ENCODE measurements at places on chromosomes 5 and 9.
A peak's percentile ranks its signal among the peaks of the same experiment; 100 is the strongest.

DNA sequence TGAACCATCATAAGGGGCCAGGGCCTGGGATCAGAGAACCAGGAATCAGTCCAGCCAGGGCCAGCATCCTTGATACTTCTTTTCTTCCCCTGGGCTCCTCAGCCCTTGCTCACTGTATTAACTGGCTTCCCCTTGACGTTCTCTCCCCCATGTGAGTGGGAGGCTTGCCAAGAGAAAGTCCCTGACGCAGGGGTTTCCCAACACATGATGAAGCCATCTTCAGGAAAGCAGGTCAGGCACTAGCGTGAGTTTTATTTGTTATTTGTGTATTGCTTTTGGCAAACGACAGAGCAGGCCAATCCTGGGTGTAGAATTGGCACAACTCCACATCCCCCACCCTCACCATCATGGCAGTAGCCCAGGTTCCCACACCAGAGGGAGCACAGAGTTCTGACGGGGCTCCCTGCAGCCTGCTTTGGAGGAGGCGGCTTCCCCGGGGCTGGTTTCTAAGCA lies 165.5 kb upstream of the NFIL3 start:
- DNase-seq = peak; percentile 33

DNA sequence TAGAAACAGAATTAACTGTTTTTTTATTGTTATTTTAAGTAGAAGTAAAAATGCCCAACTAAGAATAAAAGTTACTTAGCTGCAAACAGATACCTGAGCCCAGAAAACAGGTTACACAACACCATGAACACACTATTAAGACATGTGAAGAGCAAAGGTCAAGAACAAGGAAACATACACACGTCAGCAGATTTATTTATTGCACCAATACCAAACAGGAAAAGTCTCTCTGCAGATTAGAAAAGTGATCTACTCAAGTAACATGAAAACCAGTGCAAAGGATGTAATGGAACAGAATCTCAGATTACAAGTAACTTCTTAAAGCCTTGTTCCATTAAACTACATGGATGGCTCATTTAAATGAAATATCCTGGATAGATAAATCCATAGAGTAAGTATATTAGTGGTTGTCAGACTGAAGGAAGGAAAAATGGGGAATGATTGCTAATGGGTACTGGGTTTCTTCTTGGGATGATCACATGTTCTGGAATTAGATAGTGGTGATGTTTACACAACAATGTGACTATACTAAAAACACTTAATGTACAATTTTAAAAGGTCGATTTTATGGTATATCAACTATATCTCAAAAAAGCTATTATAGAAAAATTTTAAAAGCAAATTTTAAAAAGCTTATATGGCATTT lies 6.1 kb downstream of the SAR1B start:
- peak; percentile 8 for DNase-seq

DNA sequence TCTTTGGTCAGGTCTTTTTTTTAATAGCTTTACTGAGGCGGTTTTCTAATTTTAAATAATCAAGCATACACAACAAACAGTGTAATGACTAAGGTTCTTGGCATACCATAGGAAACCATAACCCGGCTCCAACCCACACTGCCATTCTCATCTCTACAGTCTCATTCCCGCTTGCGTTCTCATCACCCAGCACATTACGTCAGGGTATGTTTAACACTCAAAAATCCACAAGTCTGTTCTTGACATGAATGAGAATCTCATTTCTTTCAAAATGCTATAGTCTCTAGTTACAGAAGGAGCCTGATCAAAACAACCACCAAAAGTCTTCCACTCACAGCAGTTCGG lies 505 bp downstream of the C5orf34 start:
- DNase-seq = no peak

DNA sequence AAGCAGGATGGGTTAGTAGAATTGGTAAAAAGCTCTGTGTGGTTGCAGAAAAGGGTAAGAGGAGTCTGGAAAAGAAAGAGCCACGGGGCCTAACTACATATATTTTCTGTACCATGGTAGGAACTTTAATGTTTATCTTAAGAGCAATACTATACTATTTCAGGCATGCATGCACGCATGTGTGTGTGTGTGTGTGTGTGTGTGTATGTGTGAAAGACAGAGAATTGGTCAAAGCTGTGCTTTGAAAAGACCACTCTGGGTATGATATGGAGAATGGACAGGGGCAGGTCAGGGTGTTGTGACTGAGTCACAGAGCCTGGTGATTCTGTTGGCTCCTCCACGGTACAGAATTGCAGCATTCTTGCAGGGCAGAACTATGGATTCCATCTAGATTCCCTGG lies 339.3 kb downstream of the SLIT3 start:
- DNase-seq = no peak

GRCh38 chr9:117827456-117827855 lies 123.3 kb downstream of the TLR4 start:
- DNase-seq = no peak

- DNase-seq = no peak
These were observed 2.1 kb downstream of the CHSY3 start for GRCh38 chr5:129906177-129906887.

- DNase-seq = no peak
These were observed 208.4 kb downstream of the PDZD2 start for GRCh38 chr5:31847354-31847753.

GRCh38 chr5:66021585-66021984 lies 95.2 kb downstream of the ERBIN start:
- no peak for DNase-seq
